RWPE2 (cell line): ENCODE measurements at places on chromosomes 13 and 19.

DNA sequence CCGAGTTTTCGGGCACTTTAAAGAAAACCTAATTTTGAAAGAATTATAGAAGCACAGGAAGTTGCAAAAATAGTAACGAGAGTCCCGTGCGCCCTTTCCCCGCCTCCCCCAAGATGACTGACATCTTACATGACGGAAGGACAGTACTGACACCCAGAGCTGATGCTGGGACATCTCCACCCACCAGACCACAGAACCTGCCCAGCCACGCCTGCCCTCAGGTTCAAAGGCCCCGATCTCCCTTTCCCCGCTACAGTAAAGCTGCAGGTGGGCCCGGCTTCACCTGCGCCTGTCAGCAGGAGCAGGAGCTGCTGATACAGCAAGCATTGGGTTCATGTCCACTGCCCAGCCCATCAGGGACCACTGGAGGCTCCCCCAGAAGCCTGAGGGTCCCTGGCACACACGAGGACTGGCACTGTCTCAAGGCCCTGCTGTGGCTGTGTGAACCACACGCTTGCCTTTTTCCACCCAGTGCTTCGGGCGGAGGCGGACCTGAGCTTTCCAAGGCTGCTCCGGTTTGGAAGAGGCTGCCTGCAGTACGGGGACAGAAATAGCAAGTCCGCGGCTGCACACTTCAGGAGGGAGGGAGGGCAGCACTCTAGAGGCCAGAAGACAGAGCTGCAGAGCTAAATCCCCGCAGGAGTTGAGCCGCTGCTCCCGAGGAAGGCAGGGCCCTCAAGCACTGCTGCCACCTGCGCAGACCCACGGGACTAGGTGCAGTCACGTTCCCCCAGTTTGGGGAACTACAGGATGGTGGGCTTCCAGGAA is 8.7 kb downstream of the MAP2K2 start:
- no peak for DNase-seq

DNA sequence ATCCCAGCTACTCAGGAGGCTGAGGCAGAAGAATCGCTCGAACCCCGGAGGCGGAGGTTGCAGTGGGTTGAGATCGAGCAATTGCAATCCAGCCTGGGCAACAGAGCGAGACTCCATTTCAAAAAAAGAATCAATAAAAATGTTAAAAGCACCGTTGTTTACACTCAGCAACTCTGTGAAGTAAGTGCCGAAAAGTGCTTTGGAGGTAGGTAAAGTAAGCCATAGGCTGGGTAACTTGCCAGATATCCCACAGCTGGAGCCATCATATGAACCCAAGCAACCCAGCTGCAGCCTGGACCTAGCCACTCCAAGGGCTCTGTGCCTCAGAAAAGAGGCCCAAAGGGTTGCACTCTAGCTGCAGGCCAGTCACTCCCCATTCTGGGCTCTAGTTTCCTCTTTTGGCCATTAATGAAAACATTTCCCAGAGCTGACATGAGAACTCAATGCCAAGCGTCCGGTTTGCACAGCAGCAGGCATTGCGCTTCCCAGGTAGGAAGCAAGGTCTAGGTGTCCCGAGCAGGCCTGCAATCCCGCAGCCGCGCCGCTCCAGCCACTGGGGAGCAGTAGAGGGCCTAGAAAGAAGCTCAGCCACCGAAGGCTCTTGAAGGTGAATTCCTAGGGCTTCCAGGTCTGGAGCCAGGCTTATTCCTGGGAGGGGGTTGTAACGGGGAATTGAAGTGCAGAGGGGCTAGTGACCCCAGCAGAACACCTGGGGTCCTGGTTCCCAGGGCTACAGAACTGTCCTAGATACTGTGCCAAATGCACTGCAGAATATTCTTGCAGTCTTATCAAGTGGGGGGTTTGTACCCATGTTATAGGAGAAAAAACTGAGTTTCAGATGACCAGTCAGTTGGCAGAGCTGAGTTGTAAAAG is 4.1 kb upstream of the CD79A start:
- DNase-seq = peak; percentile 86

DNA sequence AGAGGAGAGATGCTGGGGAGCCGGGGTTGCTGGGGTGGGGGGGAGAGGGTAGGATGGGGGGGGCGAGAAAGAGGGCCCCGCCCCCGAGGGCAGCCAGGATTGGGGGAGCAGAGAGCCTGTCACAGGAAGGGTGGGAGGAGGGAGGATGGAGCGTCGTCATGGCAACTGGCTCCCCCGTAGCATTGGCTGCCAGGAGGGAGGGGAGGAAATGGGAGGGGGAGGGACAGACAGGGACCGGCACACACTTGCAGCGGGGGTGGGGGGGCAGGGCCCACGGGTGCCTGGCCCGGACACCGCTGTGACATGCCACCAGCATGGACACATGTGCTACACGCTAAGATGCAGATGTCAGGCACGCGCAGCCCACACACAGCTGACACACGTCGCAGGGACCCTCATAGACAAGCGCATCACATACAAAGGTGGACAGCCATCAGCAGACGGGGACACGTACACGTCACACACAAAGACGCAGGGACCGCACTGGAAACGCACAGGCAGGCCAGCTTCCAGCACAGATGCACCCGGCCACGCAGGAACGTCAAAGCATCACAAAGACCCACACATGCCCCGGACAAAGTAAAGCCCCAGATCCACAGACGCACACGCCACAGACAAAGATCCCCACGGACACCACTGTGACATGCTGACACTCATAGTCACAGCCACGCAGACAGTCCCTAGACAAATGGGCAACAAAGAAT is at the start of gene LMTK3:
TSS of gene LMTK3 (minus strand) at position 36 of the 704 bp plus-strand sequence. CDS start 259 bp downstream, outside the sequence.
- DNase-seq = no peak

DNA sequence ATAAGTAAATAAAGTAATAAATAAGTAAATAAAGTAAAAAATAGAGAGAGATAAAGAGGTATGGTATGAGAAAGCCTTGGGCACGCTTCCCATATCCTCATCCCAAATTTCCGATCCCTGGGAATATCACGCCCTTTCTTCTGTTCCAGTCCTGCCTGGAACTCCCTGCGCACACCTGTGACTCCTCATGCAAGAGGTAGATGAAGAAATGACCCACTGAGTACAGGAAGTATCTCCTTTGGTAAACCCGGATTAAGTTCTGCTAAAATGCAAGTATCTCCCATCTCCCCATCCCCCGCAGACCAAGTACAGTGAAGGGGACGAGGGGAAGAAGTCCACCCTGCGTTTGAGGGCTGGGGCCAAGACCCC is 399 bp upstream of the ZNF136 start:
- no peak for DNase-seq

DNA sequence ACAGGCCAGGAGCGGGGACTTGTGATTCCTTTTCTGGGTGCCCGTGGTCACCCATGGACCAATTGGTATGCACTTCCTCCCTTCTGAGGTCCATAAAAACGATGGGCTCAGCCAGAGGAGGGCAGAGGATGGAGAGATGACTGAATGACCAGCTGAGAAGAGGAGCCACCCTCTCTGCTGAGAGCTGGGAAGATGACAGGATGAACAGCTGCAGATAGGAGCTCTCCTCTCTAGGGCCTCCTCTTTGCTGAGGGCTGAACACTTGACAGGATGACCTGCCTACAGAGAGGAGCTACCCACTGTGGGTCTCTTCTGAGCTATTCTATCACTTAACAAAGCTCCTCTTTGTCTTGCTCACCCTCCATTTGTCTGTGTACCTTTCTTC is 4.1 kb downstream of the IGFL4 start:
- DNase-seq = no peak

DNA sequence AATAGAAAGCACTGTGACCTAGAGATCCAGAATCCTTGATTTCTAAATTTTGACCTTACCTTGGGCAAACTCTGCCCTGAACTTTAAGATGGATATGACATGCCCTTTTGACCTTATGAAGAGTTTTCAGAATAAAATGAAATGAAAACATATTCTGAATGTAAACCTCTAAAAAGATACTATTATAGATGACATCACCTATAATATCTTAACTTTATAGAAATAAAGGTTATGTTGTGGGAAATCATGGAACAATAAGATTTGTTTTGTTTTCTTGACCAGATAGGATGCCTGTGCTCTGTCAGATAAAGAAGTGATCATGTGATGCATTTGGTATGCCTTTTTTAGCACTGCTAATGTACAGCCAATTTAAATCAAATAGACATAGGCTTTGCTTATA is 13.1 kb upstream of the LPAR6 start:
- DNase-seq = no peak

DNA sequence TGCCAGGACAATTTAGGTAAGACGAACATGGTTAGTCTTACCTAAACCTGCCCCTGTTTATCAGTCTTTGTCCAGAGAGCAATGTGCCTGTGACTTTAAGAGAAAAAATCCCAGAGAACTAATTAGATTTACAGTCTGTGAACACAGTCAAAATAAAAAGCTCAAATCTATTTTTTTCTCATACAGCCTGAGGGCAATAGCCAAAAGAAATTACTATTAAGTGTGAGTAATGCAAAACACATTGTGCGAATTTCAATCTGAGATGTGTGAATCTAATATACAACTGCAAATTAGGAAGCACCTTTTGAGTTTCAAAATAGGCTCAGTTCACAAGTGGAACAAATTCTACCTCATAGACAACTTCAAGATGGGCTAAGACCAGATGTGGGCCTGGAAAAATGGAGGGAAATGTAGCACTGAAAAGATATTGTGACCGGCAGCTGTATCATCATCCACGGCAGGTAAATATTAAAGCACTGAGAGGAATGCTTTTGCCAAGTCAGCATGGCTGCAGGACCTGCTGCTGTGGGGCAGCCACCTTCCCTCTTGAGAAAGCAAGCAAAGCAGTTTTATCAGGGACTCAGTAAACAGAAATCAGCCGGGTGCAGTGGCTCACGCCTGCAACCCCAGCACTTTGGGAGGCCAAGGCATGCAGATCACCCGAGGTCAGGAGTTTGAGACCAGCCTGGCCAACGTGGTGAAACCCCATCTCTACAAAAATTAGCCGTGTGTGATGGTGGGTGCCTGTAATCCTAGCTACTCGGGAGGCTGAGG is 114.8 kb downstream of the KATNAL1 start:
- no peak for DNase-seq

DNA sequence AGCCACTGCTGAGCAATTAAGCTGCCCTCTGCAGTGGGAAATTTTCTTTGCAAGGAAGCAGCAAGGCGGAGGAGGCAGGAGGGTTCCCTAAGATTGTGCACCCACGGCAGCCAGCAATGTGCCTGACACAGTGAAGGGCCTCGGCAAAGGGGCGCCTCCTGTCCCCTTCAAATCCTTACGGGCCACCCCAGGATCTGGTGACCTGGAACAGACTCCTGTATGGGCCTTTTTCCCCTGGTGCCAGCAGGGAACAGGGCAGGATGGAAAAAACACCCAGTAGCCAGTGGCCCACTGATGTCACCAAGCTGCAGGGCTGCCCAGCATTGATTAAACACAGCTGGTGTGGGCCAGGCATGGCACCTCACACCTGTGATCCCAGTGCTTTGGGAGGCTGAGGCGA is 86.7 kb downstream of the GNG7 start:
- no peak for DNase-seq

GRCh38 chr19:44741841-44742329 is 6.6 kb upstream of the BCL3 start:
- DNase-seq = peak; percentile 99

- no peak for DNase-seq
Observed at GRCh38 chr13:84487752-84488151, 605.5 kb upstream of the SLITRK1 start.

GRCh38 chr13:60788156-60788829 is 391.3 kb downstream of the TDRD3 start:
- no peak for DNase-seq

DNA sequence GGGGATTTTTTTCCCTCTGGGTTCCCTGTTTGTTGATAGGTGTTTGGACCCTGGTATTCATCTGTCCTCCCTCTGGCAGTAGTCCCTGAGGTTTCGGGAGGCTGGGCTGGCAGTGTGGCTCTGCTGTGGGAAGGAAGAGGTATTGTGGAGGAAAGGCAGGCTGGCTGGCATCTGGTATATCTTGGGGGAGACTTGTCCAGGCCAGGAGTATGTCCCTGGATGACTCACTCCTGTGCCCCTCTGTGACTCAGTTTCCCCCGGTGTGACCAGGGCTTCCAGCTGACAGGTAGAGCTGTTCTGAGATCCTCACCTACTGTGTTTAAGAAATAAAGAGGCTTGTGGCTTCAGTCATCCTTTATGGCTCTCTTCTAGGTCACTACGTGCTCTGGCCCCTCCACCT is 14.2 kb upstream of the ZNF492 start:
- DNase-seq = no peak

GRCh38 chr13:65784088-65784816 is 1445.9 kb downstream of the PCDH9 start:
- DNase-seq = no peak

- DNase-seq = no peak
Observed at GRCh38 chr19:57016076-57016475, 103.7 kb upstream of the USP29 start.

GRCh38 chr13:90362707-90363106 is 984.8 kb upstream of the MIR17HG start:
- DNase-seq = no peak

DNA sequence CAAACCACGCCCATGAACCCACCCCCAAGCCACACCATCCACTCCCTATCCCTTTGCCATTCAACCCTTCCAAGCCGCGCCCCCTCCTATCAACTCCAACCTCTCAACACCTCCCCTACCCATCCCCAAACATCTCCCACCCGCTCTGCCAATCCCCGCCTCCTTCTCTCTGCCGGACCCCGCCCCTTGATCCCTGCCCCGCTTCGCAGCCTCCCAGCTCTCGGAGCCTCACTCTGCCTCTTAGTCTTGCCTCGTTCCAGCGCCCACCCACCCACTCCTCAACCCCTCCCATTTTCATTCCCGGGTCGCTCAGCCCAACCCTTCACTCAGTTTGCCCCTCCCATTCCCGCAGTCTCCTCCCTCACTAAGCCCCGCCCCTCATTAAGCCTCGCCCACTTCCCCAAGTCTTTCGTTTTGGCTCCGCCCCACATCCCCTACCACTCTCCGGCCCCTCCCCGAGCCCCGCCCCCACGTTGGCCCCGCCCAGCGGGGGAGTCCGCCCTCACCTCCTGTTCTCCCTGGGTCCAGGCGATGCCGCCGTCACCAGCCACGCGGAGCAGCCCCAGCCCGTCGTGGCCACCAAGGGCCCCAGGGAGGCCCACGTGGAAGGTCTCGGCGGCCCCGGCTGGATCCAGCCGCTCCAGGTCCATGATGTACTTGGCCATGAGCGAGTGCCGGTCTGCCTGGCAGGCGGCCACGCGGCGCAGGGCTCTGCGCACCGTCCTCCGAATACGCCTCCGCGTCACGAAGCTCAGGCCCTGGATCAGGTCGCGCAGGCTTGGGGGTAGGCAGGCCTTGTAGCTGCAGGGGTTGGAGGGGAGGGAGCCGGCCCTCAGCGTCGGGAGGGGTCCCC is 5.7 kb downstream of the JAK3 start:
- peak; percentile 92 for DNase-seq

GRCh38 chr13:113671066-113672001 is 4.3 kb downstream of the GRK1 start:
- peak; percentile 43 for DNase-seq

GRCh38 chr13:45481688-45482087 is 16.9 kb downstream of the COG3 start:
- no peak for DNase-seq

DNA sequence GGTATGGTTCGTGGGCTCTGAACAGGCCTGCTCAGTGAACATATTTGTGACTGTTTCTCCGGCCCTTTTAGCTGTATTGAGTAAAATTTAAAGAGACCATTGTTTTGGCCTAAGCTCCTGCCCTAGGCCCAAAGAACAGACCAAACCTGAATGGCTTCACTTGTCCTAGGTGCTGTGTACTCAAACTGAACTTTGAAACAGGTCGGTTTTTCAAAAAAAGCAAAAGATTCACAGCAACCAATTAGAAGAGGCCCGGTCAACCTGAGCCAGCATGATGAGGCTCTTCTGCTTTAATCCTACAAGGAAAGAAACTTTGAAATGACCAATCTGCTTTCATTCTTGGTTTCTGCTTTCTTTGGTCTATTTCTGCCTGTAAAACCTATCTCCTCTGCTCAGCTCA is 50.6 kb downstream of the USPL1 start:
- no peak for DNase-seq

GRCh38 chr19:28971049-28971448 is 241.9 kb downstream of the UQCRFS1 start:
- DNase-seq = no peak
